NCI-H1092 (cell line): ENCODE measurements at places on chromosomes 11 and 22.

DNA sequence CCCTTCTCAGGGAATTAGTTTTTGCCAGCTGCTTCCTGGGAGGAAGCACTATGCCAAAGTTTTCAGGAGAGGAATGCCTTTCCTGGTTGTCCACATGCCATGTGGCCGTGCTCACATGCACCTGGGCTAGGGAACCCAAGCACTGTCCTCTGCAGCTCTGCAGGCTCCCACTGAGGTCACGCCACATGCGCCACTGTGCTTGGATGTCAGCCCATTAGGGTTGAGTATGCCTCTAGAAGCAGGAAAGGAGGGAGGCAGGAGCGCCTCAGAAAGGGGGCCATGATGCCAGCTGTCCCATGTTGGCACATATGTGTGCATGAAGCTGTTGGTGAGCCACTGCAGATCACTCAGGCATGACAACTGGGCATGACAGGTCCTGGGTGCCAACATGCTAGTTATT, 81.6 kb upstream of the SUSD2 start:
- no peak for DNase-seq

DNA sequence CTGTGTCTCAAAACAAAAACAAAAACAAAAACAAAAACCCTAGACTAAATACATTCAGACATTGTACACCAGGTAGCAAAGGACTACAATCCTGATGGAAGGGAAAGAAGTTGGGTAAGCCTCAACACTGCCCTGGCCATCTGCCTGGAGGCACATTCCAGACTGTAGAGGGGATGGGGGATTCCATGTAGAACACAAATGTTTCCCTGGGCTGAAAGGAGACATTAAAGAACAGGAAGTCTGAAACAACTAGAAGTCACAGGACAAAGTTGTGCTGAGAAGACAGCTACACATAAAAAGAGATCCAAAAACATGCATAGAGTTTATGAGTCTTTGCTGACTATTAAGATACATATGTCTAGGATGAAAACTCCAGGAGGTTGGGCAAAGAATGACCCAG, 83.9 kb downstream of the RRAS2 start:
- no peak for DNase-seq

- no peak for DNase-seq
These were observed 15.6 kb downstream of the GDPD5 start for GRCh38 chr11:75510004-75510722.

- no peak for DNase-seq
These were observed 375.9 kb downstream of the GUCY1A2 start for GRCh38 chr11:106642331-106642730.

- DNase-seq, result no peak
These were observed 5.3 kb upstream of the MALAT1 start for GRCh38 chr11:65493367-65494176.

- no peak for DNase-seq
These were observed 32.9 kb downstream of the RBFOX2 start for GRCh38 chr22:35995772-35996171.
